ENCODE measurements at places on chromosomes 12 and 14. TPM values are rescaled to one million over a fixed set of nuclear protein-coding genes. Genes with fewer than 3 reads are reported as not detected.

- DNase-seq: no peak
Measured at GRCh38 chr12:46770501-46771183, 55.2 kb downstream of the SLC38A4 start.

- no peak for DNase-seq
Measured at GRCh38 chr12:63400718-63401117, 249.7 kb upstream of the AVPR1A start.

GRCh38 chr12:132746613-132747012, 15.0 kb downstream of the ANKLE2 start:
- no peak for DNase-seq

DNA sequence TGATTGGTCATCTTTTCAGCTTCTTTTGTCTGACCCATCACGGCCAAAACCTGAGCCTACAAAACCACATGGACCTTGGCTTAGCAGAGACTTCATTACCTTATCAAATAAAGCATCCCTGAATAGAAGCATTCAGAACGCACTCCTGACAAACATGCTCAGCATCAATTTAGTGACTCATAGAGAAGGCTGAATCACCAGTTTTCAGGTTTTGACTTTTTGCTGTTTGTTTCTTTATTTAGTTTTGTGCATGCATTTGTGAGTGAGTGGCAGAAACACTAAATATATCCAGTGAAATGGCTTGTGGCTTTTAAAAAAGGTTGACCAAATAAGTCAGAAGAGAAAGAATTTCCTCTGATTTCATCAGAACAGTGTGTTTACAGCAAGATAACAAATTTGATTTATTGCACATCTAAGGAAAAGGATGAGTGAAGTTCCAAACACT, 19.0 kb upstream of the OVCH1 start:
- no peak for DNase-seq

Gene AMN
- under 0.01 TPM for total RNA-seq

Gene BMP4
- 0.41 TPM for total RNA-seq

Gene TPH2
- under 0.01 TPM for total RNA-seq
